ENCODE measurements at places on chromosomes 1 and 21.

DNA sequence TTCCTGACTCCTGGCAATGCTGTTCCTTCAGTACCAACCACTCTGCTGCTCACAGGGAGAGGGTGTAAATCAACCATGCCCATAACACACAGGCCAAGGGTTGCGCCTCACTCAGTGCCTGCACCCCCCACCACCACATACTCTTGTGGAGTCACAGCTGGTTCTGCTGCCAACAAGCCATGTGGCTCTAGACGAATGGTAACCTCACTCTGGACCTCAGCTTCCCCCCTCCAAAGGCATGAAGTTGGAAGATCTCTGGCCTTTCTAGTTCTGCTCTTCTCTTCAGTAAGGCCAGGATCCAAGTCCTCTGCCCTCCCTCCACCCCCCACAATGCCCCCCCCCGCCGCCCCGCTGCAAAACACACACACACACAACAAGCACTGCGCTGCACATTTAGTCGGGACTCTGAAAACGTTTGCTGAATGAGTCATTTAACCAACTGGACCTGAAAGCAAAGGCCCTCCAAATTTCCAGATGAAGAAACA, 1.7 kb upstream of the GLIS1 start:
- peaks cover 64% of the 10 kb centered on the region for H3K27me3 ChIP-seq
- DNase-seq = no peak
- H3K4me1 ChIP-seq = no peaks in the 10 kb centered on the region
- peak overlapping the region; percentile 1 for H3K4me3 ChIP-seq

DNA sequence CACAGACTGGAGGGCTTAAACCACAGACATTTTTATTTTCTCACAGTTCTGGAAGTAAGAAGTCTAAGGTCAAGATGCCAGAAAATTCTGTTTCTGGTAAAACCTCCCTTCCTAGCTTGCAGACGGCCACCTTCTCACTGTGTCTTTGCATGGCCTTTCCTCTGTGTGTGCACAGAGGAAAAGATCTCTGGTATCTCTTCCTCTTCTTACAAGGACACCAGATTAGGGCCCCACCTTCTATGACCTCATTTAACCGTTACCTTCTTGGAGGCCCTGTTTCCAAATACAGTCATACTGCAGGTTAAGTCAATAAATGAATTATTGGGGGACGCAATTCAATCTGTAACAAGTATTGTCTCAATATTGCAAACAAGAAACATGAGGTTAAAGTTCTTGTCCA, 63.0 kb upstream of the PRDX6 start:
- H3K27ac ChIP-seq = no peak overlapping the region
- peaks cover 26% of the 10 kb centered on the region for H3K36me3 ChIP-seq
- DNase-seq = no peak
- no peaks in the 10 kb centered on the region for H3K27me3 ChIP-seq
- H3K4me1 ChIP-seq = peaks cover 18% of the 10 kb centered on the region

DNA sequence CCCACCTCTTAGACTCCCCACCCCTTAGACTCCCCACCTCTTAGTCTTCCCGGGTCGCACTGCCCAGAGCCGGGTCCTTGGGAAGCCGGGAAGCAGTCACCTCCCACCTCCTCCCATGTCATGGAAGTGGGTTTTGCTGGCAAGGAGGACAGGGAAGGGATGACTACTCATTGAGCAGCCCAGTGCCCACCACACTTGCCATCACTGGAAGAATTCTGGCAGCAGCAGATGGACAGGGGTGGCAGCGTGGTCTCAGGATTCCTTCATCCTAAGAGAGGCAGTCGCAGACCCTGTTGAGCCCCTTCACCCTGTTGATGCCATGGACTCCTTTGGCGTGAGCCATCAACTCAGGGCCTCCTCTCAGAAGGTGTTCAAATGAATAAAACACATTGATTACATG, 140.8 kb downstream of the PGBD5 start:
- peaks cover 39% of the 10 kb centered on the region for H3K27me3 ChIP-seq
- peaks cover 4% of the 10 kb centered on the region for H3K4me1 ChIP-seq
- no peak overlapping the region for H3K4me3 ChIP-seq
- no peak for DNase-seq

- H3K36me3 ChIP-seq = peaks cover 4% of the 10 kb centered on the region
- DNase-seq = no peak
- peaks cover 4% of the 10 kb centered on the region for H3K27me3 ChIP-seq
- H3K4me3 ChIP-seq = no peak overlapping the region
- no peak overlapping the region for H3K27ac ChIP-seq
- no peaks in the 10 kb centered on the region for H3K4me1 ChIP-seq
Measured at GRCh38 chr1:12540580-12541273, 77.3 kb downstream of the DHRS3 start.

GRCh38 chr1:111920221-111921024, 69.0 kb downstream of the KCND3 start:
- no peak overlapping the region for H3K4me3 ChIP-seq
- H3K27ac ChIP-seq = no peak overlapping the region
- no peak for DNase-seq
- no peaks in the 10 kb centered on the region for H3K4me1 ChIP-seq
- peaks cover 49% of the 10 kb centered on the region for H3K27me3 ChIP-seq

DNA sequence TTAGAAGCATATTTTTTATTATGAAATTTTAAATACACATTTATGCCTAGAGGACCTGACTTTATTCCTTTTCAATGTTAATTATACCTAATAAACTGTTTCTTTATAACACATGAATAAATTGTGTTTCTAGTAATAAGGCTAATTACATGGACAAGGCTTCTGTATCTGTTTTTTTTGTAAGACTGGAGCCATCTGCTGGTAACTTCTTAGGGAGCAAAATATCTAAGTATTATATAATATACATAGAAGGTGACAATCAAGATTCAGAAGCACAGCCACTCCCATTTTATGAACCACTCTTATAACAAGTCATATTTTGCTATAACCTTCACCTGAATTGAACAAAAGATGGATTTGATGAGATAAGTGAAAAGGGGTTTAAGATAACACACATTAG, 84.2 kb downstream of the LBR start:
- no peak overlapping the region for H3K27ac ChIP-seq
- H3K4me3 ChIP-seq = no peak overlapping the region
- peaks cover 57% of the 10 kb centered on the region for H3K27me3 ChIP-seq

Measured in effector memory CD8-positive, alpha-beta T cell (primary cell).